Activated T-cell treated with anti-CD3 and anti-CD28 coated beads, Interleukin-2, amount 50 U/mL, for 48 hours (primary cell): ENCODE measurements at places on chromosomes 16 and 17.

GRCh38 chr17:73643001-73643851, 1.0 kb downstream of the SDK2 start:
- peak; percentile 52 for DNase-seq

DNA sequence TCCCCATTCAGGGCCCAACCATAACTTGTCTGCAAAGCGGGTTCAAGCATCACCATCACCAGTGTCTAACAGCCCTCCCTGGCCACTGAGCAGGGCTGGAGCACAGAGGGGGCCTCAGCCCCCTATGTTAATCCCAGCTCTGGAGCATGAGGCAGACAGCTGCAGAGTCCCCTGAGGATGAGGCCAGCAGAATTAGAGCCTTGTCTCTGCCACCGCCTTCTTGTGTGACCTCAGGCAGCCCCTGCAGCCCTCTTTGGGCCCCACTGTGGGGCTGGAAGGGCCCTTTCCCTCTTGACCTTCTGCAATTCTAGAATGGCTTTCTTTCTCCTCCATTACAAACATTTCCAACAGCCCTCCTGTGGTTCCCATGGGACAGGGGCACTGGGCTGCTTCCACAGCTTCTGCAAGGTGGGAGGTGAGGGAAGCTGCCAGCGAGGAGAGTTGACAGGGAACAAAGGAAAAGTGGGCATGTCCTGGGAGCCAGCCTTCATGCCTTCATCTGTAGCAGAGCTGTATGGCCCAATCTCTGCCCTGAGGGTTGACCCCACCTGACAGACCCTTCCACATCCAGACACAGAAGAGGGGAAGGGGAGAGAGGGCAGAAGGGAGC, 65.7 kb downstream of the TMEM132E start:
- DNase-seq = no peak

GRCh38 chr17:29070781-29071180, 27.8 kb downstream of the PIPOX start:
- no peak for DNase-seq

- DNase-seq = no peak
Observed at GRCh38 chr17:75838410-75838809, 5.8 kb downstream of the UNC13D start.

DNA sequence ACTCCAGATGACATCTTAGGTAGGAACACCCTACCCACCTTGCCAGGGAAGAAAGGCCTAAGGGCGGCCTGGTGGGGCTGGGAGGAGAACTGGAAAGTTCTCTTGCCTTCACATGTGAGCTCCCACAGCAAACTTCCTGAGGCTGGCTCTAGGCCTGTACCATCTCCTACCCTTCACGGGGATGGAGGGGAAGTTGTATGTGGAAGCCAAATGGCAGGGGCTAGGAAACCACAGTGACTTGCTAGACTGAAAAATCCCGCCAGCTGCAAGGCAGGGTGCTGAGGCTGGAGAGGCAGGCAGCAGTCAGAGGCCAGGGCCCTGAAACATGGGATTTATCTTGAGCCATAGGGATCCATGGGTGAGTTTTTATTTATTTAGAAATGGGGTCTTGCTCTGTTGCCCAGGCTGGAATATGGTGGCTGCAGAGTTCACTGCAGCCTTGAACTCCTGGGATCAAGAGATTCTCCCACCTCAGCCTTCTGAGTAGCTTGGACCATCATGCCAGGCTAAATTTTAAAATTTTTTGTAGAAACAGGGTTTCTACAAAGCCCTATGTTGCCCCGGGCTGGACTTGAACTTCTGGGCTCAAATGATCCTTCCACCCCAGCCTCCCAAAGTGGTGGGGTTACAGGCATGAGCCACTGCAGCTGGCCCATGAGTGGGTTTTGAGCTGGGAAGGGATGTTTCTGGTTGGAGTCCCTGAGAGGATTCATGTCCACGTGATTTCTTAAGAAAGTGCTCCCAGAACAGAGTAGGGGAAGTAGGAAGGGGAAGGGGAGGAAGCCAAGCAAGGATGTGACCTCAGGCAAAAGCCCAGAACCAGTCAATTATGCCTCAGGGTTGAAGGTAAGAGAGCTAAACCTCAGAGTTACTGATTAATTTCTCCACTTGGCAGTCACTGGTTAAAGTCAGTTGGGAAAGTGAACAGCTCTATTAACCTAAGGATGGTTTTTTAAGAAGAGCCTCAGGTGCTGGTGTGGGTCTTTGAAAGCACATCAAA, 4.0 kb upstream of the KAT8 start:
- no peak for DNase-seq

GRCh38 chr17:9195411-9195810, 174.1 kb downstream of the NTN1 start:
- no peak for DNase-seq

GRCh38 chr16:64295466-64295865, 826.4 kb downstream of the CDH11 start:
- DNase-seq = no peak

DNA sequence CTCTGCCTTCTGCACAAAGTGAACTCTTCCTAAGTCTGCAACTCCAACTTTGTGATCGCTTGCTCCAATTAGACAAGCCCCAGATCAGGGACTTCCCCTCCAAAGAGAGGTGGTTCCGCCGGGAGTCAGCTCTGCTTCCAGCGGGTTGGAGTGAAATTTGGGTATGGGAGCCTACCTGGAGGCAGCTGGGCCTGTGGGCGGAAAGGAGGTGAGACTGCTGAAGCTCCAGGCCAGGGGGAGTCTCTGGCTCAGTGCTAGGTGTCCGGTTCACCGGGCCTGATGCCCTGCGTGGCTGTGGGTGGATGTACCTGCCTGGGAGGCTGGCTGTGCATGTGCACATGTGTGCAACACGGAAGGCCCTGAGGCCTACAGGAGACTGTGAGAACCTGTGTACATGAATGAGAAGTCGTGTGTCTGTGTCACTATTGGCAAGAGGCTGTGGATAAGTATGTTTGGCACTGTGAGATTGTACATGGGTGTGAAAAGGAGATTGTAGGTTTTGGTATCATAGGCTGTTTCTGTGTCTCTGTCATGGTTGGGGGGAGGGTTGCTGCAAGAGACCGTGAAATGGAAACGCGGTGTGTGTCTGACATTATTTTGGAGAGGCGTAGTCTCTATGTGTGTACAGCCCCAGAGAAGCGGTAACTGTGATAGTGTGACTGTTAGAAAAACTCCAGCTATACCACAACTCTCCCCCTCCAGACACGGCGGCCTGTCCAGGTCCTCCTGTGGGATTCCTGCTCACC, 4.2 kb downstream of the LHX1 start:
- DNase-seq = peak; percentile 35

DNA sequence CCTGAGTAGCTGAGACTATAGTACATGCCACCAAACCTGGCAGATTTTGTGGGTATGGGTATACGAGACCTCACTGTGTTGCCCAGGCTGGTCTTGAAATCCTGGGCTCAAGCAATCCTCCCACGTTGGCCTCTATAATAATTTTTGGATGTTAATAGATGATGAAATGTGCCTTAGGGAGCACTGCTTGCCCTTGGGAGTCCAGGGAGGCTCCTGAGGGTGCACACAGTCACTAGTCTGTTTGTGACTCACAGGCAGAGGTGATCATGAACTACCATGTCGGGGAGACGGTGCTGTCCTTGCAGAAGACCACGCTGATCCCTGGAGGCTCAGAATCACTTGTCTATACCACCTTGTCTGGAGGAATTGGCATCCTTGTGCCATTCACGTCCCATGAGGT, 46.1 kb downstream of the SF3B3 start:
- no peak for DNase-seq

- DNase-seq = no peak
Observed at GRCh38 chr16:64459402-64459801, 662.5 kb downstream of the CDH11 start.

- DNase-seq = no peak
Observed at GRCh38 chr16:16101585-16101984, 121.7 kb downstream of the ABCC6 start.

- DNase-seq = no peak
Observed at GRCh38 chr16:15993128-15993527, 43.7 kb downstream of the ABCC1 start.

DNA sequence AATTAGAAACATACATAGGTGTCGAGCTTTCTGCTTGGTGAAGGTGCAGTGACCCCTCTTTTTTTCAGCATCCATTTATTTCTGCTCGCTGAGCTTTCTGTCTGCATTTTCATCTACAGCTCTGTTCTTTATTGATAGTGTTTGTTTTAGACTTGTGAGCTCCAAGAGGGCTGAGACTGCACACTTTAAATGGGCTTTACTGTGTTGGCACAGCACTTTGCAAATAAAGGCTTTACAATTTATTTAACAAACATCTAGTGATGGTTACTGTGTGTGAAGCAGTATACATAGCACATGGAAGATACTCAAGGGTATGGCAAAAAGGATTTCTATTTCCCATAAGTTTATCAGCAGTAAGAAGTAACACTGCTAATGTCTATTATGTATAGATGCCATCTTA, 563.7 kb upstream of the HSBP1 start:
- no peak for DNase-seq

GRCh38 chr16:77788181-77789084, at the start of gene VAT1L:
Gene VAT1L, plus strand, starts transcription at chr16:77788564. Its CDS starts 119 bp downstream, at chr16:77788683.
- DNase-seq = peak; percentile 40

DNA sequence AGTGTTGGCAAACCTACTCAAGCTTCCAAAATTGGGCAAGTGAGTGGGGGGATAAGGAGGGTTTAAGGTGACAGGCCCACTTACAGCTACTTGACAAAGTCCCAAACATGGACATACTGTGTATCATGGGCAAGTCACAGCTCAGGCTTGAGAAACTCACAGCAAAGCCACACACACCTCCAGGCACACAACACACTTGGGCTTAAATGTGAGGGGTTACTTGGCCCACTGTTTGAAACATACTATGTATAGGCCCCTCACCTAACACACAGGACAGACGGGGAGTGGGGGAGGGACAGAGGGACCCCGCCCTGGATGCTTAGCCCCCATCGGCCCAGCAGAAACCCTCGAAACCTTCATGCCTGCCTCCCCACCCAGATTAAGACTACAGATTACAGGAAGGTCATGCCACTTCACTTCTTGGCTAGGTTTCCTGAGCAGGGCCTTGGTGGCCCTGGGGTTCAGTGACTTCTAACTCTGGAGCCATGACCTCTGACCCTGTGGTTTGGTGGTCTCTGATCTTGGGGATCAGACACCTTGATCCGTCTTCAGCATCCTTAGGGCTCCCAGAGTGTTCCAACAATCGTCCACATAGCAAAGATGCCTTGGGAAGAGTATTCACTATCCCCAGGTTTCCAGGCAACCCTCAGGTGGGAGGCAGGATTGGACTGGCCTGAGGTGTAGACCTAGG, 2.3 kb upstream of the SAMD14 start:
- DNase-seq = peak; percentile 15

DNA sequence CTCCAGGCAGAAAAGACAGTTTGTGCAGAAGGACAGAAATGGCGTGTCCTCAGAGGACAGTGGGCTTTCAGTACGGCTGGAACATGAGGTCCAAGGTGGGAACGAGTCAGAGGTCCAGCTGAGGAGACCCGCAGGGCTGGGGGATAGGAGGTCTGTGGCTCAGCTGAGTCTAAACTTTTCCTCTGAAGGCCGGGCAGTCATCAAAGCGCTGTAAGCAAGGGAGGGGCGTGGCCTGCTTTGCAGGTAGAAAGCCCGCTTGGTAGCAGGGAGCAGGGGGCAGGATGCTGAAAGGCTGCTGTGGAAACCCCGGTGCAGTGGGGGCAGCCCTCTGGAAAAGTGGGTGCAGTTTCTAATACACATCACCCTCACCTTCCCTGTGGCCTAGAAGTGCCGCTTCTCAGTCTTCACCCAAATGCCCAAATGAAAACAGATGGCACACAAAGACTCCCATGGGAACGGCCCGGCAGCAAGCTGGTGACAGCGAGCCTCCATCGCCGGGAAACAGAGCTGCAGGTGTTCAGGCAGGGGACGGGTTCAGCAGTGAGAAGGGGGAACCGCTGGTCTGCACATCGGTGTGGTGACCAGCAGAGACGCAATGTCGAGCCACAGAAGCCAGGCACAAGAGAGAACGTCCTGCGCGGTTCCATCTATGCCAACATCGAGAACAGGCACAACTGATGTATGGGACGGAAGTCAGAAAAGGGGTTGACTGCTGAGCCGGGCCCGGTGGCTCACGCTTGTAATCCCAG, 12.2 kb upstream of the OSGIN1 start:
- DNase-seq = no peak

DNA sequence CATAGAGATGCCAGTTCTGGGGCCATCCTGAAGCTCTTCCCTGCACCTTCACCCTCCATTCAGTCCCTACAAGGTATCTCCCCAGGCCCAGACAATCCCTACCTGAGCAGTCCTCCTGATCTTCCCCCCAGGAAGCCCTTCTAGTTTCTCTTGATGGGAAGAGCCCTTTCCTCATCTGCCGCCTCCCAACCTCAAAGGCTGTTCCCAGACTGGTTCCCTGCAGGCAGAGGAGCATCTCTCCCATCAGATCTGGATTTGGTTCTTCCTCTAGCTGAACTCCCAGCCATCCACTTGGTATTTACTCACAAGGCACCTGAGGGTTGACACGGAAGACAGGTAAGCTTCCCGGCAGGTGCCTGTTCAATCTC, 24.6 kb upstream of the PHB1 start:
- no peak for DNase-seq

- no peak for DNase-seq
Observed at GRCh38 chr17:2383628-2384167, 17.2 kb downstream of the MNT start.

GRCh38 chr17:10683853-10684252, 13.5 kb downstream of the SCO1 start:
- DNase-seq = no peak

- DNase-seq = no peak
Observed at GRCh38 chr16:84226026-84226425, 13.8 kb downstream of the KCNG4 start.
